ENCODE measurements at places on chromosomes 16 and 17. TPM values are rescaled to one million over a fixed set of nuclear protein-coding genes. Genes with fewer than 3 reads are reported as not detected.

The RNF157 gene
- 0.99 TPM for total RNA-seq

DNA sequence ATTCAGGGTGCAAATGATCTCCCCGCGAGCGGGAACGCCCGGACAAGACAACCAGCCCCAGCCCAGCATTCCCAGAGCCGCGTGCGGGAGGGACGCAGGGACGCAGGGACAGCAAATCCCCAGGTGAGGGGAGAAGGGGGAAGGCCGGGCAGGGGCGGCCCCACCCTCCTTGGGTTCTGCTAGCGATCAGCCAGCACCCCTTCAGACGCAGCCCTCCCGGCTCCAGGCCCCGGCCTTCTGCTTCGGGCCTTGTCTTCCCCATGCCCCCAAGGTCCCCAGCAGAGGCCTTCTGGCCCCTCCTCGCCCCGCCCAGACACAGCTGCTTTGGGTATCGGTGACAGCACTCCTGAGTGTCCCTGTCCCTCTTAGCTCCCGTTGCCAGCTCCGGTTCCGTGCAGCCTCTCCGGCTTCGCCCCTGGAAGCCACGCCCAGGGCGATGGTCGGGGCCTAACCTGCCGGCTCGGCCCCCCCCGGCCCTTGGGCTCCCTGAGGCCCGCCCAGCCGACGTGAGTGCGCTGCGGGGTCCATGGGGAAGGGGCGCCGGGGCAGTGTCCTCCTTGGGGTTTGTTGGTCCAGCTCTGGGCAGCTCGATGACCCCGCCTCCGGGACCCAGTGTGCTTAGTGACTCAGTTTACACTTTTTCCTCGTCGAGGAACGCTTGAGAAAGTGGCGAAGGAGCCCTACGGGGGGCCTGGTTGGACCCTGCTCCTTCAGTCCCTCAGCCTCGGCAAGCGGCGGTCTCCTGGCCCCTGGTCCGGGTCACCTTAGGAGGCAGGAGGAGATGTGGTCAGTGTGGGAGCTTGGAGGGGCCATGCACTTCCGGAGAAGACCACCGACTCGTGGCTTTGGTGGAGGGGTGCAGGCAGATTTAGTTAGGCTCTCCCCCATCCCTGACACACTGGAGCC lies 50.5 kb upstream of the AMZ2 start:
- H3K27me3 ChIP-seq, result peaks cover 60% of the 10 kb centered on the region
- peaks cover 2% of the 10 kb centered on the region for H3K36me3 ChIP-seq
- no peak overlapping the region for H3K4me3 ChIP-seq
- DNase-seq, result no peak

- H3K4me3 ChIP-seq, result no peak overlapping the region
- H3K36me3 ChIP-seq, result no peaks in the 10 kb centered on the region
- no peaks in the 10 kb centered on the region for H3K4me1 ChIP-seq
- no peak for DNase-seq
- H3K27me3 ChIP-seq, result peaks cover 3% of the 10 kb centered on the region
- H3K27ac ChIP-seq, result no peak overlapping the region
Observed at GRCh38 chr17:13030459-13031300, 12.9 kb upstream of the ELAC2 start.

DNA sequence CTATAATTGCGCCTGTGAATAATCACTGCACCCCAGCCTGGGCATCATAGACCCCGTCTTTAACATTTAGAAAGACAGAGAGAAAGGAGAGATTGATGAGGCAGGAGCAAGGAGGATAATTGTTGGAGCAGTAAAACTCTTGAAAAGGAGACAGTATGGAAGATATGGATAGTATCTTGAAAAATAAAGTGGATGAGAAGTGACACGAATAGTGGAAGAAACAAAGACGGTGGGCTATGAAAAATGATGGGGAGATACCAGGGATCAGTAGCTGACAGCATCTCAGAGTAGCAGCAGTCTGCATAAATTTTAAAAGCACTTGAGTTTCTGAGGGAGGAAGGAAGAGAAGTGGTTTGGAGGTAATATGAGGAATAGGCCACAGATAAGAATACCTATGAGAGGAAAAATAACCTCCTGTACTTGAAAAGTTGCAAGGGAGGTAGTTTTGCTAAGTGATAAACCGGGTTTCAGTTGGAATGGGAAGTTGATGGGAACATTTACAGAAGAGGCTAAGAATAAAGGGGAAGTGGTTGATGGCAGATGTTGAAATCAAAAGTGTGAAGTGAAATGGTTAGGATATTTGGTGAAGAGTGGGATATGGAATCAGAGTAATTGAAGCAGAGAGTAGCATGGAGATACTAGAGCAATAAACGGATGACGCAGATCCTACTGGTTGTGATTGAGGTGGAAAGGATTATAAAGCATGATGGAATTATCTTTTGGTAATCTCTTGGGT lies 1.8 kb upstream of the PPM1D start:
- H3K4me3 ChIP-seq, result peak overlapping the region; percentile 28
- no peaks in the 10 kb centered on the region for H3K27me3 ChIP-seq
- H3K36me3 ChIP-seq, result no peaks in the 10 kb centered on the region

GRCh38 chr17:81916234-81917001 lies 1.6 kb downstream of the SIRT7 start:
- H3K4me1 ChIP-seq, result peaks cover 12% of the 10 kb centered on the region
- DNase-seq, result no peak
- peak overlapping the region; percentile 70 for H3K4me3 ChIP-seq
- H3K36me3 ChIP-seq, result peaks cover 16% of the 10 kb centered on the region
- peak overlapping the region; percentile 50 for H3K27ac ChIP-seq
- no peaks in the 10 kb centered on the region for H3K27me3 ChIP-seq

The ZNF205 gene
- total RNA-seq, result 14.8 TPM

DNA sequence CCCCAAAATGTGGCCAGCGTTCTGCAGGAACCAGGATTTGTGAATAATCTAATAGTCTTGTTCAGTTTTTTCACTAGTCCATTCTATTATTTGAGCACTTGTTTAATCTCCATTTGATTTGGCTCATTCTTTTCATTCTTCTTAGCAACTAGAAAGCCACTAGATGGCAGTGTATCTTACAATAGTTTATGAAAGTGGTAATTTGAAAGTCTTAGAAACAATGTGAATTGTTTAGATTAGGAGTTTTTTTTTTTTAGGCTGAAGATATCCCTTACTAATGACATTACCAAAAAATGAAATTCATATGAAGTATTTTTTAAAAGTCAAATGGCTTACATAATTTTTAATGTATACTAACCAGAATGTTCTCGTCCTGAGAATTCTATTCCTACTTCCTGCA lies 6.7 kb downstream of the ERI2 start:
- no peak for DNase-seq
- no peaks in the 10 kb centered on the region for H3K27me3 ChIP-seq
- peaks cover 2% of the 10 kb centered on the region for H3K4me1 ChIP-seq
- no peak overlapping the region for H3K4me3 ChIP-seq
- H3K36me3 ChIP-seq, result peaks cover 14% of the 10 kb centered on the region
- no peak overlapping the region for H3K27ac ChIP-seq

The PIMREG gene
- total RNA-seq, result 8.0 TPM

The CD7 gene
- total RNA-seq, result 1.0 TPM

The CASKIN2 gene
- total RNA-seq, result 32.6 TPM

The BCAS3 gene
- total RNA-seq, result 43.4 TPM

The KRTAP2-1 gene
- not detected for total RNA-seq

The TSNAXIP1 gene
- total RNA-seq, result 4.1 TPM

GRCh38 chr16:85566561-85567100 lies 46.5 kb upstream of the GSE1 start:
- H3K27ac ChIP-seq, result no peak overlapping the region
- peaks cover 3% of the 10 kb centered on the region for H3K36me3 ChIP-seq
- H3K4me1 ChIP-seq, result peaks cover 71% of the 10 kb centered on the region
- H3K27me3 ChIP-seq, result no peaks in the 10 kb centered on the region

DNA sequence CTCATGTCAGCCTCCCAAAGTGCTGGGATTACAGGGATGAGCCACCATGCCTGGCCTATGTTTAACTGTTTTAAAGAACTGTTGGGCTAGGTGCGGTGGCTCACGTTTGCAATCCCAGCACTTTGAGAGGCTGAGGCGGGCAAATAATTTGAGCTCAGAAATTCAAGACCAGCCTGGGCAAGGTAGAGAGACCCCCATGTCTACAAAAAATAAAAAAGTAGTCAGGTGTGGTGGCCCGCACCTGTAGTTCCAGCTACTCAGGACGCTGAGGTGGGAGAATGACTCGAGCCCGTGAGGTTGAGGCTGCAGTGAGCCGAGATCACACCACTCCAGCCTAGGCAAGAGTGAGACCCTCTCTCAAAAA lies 1.9 kb upstream of the ITGAL start:
- no peaks in the 10 kb centered on the region for H3K36me3 ChIP-seq
- DNase-seq, result no peak
- no peak overlapping the region for H3K4me3 ChIP-seq
- no peaks in the 10 kb centered on the region for H3K4me1 ChIP-seq
- peaks cover 11% of the 10 kb centered on the region for H3K27me3 ChIP-seq
- H3K27ac ChIP-seq, result no peak overlapping the region

DNA sequence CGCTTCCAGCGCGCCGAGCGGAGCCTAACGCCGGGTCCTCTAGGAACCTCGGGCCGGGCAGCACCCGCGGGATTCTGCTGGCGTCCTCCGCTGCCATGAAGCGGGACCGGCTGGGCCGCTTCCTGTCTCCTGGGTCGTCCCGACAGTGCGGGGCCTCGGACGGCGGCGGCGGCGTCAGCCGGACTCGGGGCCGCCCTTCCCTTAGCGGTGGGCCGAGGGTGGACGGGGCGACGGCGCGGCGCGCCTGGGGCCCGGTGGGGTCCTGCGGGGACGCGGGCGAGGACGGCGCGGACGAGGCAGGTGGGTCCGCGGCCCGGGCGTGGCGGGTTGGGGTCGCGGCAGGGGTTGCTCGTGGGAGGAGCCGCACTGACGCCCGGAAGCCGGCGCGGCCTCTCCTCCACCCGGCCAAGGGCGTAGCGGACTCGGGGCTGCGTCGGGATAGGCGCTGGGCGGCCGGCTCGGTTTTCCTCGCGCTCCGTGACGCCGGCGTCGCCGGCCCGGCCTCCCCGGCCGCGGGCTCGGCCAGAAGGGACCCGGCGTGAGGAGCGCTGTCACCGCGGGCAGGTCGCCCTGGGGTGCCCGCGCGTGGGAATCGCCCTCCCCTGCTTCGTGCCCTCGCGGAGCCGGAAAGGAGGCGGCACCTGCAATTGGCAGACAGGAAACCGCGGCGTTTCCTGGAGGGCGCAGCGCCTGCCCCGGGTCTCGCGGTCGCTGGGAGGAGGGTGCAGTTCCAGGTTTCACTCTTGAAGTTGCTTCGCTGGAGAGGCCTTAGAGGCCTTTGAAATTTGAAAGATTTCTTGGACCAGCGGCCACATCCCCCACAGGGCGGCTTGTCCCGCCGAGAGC lies 432 bp downstream of the ZNF276 start:
- peak overlapping the region; percentile 67 for H3K27ac ChIP-seq
- H3K4me3 ChIP-seq, result peak overlapping the region; percentile 74
- peaks cover 21% of the 10 kb centered on the region for H3K4me1 ChIP-seq
- peaks cover 7% of the 10 kb centered on the region for H3K36me3 ChIP-seq
- no peaks in the 10 kb centered on the region for H3K27me3 ChIP-seq
- DNase-seq, result peak; percentile 91

DNA sequence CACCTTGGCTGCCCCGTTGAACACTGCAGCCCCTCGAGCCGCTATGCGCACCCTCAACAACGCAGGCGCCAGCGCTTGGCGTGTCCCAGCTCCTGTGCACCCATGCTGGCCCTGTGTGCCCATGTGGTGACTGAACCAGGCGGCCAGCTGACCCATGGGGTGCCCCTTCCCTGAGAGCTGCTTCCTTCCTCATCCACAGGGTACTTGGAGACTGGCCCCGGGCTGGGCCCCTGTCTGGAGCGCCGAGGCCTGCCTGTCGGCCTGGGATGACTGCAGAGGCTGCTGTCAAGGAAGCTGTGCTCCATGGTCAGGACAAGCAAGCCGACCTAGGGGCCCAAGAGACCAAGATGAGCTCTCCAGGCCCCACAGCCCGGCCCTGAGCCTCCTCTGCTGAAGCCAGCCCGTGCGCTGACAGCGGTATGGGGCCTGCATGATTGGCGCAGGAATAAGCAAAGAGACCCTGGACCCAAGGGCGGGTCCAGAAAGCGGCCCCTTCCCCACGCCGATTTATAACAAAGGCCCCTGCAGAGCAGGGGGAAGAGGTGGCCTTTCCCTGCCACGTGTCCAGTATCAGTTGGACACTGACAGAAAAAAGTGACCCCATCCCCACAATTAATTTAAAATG lies 21.6 kb upstream of the BAHCC1 start:
- H3K27me3 ChIP-seq, result no peaks in the 10 kb centered on the region
- DNase-seq, result no peak

DNA sequence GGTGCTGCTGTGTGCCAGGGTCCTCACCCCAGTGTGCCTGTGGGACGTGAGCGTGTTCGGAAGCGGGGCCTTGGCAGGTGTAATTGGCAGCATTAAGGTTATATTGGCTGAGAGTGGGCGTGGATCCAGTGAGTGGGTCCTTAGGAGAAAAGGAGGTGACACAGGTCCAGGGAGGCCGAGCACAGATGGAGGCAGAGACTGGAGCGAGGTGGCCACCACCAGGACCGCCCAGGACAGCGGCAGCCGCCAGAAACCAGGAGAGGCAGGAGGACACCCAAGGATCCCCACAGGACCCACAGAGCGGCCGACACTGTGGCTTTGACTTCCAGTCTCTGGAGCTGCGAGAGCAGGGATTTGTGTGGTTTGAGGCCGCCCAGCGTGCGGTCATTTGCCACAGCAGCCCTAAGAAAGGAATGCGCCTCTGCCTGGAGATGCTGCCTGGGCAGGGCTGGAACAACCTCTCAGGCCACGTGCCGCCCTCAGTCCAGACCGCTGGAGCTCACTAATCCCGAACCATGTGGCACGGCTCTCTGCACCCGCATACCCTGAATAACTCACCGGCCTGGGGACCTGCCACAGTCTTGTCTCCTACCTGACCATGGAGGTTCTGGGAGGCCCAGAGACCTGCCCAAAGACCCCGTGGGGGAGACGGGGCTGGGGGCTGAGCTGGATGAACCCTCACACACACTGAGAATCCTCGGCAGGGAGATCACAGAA lies 45.4 kb downstream of the SOX8 start:
- no peak for DNase-seq
- H3K27me3 ChIP-seq, result peaks cover 7% of the 10 kb centered on the region
- H3K4me1 ChIP-seq, result no peaks in the 10 kb centered on the region
- H3K27ac ChIP-seq, result no peak overlapping the region
